ENCODE measurements at places on chromosomes 11 and 22.

- no peak for DNase-seq
Measured at GRCh38 chr11:117796456-117796871, 552 bp downstream of the DSCAML1 start.

DNA sequence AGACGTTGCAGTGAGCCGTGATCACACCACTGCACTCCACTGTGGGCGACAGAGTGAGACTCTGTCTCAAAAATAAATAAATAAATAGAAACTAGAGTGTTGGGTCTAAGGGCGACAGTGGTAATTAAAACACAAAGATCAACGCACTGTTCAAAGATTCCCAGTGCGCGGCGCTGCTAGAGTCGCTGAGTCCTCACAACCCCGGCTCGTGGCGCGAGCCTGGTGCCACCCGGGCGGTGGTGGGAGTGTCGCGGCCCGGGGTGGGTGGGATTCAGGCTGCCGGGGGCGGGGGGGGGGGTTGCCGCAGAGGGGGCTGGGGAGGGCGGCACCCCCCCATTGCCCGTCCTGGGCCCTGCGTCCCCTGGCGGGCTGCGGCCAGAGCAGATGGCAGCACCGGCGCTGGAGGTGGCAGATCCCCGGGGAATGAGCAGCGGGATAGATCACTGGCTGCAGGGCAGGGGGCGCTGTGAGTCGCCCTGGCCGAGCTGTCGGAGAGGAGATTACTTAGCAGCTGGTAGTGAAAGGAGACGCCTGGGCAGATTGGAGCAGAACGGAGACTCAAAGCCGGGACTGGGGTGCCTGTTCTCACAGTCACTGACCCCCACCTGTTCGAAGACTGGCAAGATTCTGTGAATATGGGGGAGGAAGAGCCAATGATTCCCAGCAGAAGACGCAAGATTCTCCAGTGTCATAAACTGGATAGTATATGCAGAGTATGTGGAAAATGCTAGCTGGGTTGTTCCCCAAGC is 30.2 kb upstream of the APOBEC3A start:
- peak; percentile 26 for DNase-seq

DNA sequence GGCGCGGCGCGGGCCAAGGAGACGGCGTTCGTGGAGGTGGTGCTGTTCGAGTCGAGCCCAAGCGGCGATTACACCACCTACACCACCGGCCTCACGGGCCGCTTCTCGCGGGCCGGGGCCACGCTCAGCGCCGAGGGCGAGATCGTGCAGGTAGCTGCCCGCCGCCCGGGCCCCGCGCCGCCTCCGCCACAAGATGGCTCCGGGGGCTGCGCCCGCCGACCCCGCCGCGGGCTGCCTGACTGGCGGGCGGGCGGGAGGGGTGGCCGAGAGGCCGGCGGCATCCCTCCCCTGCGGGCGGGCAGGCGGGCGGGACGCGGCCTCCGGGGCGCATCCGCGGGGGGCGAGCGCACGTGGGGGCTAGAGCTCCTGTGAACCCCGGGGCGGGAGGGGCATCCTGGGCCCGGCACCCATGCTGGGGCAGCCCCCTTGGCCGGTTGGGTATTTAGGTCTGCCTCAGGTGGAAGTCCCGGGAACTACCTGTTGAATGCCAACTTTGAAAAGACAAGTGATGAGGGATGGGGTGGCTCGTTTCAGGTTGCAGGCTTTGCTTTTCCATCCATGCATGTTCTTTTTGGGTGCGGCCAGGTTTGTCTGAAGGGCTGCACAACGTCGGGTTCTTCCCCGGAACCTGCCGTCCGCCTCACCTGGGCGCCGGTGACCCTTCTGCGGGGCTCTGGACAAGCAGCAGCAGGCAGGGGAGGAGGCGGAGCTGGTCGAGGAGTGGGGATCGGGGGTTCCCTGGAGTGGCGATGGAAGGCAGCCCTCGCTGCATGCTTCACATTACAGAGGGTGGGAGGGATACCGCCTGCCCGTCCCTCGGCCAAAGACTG is 760 bp downstream of the ZNRF3 start:
- peak; percentile 31 for DNase-seq

DNA sequence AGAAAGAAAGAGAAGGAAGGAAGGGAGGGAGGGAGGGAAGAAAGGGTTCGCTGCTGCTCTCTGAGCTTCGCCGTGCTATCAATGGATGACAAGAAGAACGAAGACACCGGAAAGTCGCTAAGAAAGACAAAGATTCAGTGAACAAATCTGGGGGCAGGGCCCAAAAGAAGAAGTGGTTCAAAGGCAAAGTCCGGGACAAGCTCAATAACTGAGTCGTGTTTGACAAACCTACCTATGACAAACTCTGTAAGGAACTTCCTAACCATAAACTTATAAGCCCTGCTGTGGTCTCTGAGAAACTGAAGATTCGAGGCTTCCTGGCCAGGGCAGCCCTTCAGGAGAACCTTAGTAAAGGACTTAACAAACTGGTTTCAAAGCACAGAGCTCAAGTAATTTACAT is 2.9 kb upstream of the TTLL1 start:
- DNase-seq = no peak

- DNase-seq = no peak
Measured at GRCh38 chr11:1988667-1989317, 8.8 kb downstream of the H19 start.

DNA sequence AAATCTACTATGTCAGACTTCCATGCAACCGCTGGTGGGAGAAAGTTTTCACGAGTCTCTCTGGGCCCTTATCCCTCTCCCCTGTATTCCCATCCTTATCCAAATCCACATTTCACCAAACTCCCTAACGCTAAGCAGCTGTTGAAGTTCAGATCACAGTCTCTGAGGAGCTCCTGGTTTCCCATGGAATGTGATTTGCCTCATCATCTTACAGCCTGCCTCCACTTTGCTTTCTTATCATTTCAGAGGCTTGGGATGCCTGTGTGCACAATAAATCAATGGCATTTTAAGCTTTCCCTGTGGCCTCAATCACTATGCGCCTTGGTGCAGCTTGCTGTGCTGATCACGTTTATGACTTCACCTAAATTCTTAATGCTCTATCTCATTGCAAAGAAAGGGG is 352.4 kb upstream of the FAT3 start:
- no peak for DNase-seq

- peak; percentile 62 for DNase-seq
Measured at GRCh38 chr22:28773461-28773867, 969 bp downstream of the CCDC117 start.

- peak; percentile 63 for DNase-seq
Measured at GRCh38 chr11:130726234-130727037, 189.8 kb downstream of the SNX19 start.

DNA sequence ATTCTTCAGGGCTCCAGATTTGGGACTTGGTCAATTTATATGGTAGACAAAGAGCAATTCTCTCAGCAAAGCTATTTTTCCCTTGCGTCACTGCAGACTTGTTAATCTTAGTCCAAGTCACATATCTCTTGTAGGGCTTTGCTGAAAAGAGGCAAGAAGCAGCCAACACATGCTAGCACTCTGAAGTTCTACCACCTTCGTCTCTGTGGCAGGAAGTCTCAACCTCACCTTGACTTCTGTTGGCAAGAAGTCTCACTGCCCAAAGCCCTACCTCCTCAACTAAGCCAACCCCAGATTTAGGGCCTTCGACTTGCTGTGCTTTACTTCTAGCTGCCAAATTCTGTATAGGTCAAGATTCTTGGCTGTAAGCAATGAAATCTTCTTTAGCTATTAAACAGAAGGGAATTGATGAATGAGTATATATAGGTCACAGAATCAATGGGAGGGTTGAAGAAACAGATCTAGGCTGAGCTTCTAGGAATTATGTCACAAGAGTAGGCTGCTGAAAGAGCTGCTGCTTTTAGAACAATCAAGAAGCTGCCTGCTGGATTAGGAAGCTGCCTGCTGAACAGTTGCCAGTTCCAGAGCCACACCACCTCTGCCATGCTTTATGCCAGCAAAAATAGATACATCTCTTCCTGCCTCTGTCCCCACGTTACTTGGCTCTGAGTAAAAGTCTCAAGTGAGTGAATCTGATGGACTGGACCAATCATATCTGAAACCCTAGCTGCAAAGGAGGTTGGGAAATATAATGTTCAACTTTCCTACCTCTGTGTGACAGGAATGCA is 17.6 kb upstream of the NCR3LG1 start:
- DNase-seq = no peak

GRCh38 chr11:123783536-123783935 is 22.6 kb downstream of the OR6M1 start:
- no peak for DNase-seq

DNA sequence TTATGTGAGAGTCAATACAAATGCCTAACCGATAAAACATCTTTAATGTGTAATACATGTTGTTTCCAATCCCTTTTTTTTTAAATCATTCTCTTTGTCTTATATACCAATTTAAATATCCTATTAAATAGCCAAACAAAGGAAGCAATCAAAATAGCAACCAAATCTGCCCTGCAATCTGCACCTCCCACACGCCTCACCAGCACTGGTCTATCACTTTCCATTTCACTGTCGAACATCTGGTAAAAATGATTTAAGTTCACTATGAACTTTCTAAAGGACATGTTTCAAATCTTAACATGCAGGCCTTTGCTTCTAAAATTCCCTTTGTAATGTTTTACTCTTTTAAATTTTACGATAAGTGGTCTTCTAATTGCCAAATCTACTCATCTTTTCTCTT is 1305.5 kb upstream of the TENM4 start:
- no peak for DNase-seq

DNA sequence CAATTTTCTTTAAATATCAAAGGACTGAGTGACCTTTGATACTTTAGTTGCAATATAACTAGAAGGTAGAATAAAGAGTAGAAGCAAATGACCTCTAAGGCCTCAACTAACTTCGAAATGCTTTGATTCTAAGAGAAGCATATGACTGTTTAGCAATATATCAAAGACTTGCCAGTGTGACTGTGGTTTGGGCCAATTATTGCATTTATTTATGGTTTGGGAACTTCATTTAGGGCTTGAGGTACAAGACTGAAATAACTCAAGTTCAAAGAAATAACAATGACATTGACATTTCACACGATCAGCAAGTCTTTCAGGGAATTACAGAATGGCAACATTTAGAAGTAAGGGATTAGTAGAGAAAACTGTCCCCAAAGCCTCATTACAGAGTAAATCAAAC is 709.7 kb upstream of the LRRC4C start:
- DNase-seq = no peak

DNA sequence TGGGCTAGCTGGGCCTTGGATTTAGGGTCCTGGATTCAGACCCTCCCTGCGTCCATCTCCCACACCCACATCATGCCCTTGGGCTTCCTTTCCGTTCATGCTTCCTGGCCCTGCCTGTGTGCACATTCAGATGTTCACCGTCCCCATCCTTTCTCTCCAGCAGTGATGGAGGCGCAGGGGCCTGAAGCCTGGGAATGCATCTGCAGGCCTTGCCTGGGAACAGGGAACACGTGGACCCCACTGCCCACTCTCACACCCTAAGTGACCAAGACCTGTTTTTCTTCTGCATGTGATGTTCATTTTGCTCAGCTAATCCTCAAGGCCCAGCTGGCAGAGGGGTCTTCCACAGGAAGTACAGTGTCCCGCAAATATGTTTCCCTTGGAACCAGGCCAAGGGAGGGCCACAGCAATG is 91.6 kb upstream of the PARVA start:
- DNase-seq = no peak

- DNase-seq = no peak
Measured at GRCh38 chr11:2526808-2527381, 82.1 kb downstream of the KCNQ1 start.

- no peak for DNase-seq
Measured at GRCh38 chr11:125464270-125464662, 31.8 kb downstream of the FEZ1 start.

DNA sequence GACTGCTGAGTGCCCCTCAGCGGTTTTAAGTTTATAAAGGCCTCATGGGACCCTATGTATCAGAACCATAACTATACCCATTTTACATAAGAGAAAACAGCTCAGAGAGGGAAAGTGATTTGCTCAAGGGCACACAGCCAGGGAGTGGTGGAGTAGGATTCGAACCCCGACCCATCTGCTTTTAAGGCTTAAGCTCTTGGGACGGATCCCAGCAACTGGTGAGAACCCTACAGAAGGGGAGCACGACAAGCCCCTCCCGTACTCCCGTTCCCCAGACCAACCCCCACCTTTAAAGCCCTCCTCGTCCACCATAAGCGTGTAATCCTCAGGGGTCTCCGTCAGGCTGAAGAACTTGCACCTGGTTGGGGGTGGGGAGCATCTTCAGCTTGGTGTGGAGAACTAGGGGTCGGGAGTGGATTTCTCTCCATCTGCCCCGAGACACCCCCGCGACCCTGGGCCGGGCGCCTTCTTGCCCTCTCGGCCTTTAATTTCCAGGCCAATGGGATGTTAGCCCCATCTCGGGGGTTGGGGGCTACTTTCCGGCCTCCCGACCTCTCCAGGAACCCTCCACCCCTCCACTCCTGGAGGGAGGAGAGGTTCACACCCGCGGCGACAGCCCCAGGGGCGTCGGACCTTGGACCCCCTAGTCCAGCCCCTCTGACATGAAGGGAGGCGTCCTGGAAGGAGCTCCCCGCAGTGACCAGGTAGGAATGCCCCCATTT is 725 bp downstream of the CASTOR1 start:
- no peak for DNase-seq

DNA sequence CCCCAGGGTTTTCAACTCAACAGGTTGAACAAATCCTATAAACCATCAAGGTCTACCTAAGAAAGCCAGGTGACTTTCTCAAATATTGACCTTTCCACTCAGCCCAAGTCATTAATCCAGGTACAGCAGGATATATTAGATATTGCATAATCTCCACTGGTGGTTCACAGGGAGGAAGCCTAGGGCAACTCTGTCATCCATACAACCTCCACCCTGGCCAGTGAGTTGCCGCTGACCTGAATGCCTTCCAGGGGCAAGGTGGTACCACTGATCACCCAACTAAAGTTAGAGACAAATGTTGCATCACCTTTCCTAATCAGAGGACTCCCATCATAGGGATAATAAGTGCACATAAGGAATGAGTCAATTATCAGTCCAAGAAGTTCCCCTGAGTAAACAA is 22.9 kb downstream of the GUCD1 start:
- no peak for DNase-seq

GRCh38 chr11:63791495-63792167 is 21.6 kb upstream of the SPINDOC start:
- DNase-seq = no peak

GRCh38 chr11:115637599-115638241 is 133.5 kb upstream of the CADM1 start:
- DNase-seq = no peak

DNA sequence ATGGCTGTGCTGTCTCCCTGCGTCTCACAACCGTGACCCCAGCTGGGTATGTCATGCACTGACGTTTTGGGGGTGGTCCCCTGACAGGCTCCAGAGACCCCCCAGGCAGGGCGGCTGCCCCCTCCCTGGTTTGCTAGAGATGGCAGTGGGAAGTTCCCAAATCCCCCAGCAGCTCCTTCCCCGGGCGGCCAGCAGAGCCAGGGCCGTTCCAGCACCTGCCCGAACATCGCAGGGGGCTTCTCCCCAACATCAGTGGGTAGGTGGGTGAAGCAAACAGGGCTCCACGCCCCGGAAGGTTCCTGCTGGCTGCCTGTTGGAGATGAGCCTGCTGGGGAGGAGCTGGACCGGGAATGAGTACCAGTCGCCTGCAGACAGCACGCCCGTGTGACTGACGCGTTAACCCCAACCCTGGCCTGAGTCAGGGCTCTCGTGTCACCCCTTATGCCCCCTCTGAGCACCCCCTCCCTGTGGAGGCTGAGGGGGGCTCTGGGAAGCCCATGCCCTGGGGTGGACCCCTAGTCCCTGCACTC is 45.6 kb downstream of the GRAMD4 start:
- no peak for DNase-seq

- no peak for DNase-seq
Measured at GRCh38 chr22:49574205-49574880, 253.3 kb downstream of the BRD1 start.
